ENCODE measurements at places on chromosomes 3 and 15. TPM values are rescaled to one million over a fixed set of nuclear protein-coding genes. Genes with fewer than 3 reads are reported as not detected.
A peak's percentile ranks its signal among the peaks of the same experiment; 100 is the strongest.

GRCh38 chr15:72179950-72180581 is 17.5 kb downstream of the GRAMD2A start:
- no peak for DNase-seq

Gene CCR5
- total RNA-seq = 0.22 TPM

GRCh38 chr3:77158730-77159581 is 119.1 kb downstream of the ROBO2 start:
- DNase-seq = no peak

DNA sequence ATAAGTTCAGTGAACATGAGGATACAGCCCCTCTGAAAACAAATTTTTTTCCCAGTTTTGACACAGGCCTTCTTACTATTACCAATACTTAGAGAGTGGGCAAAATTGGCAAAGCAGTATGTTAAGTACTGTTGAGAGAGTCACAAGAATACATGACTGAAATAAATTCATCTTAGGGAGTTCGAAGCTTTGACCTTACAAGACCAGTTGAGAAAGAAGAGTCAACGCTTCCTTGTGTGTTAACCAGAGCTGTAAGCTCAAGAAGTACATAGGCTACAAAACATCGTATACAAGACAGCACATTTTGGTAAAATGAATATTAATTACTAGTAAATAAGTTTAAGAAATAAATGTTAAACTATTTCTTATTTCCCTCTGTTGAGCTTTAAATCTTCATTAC is 164.4 kb upstream of the RORA start:
- no peak for DNase-seq

GRCh38 chr15:57158997-57159668 is 217.2 kb upstream of the CGNL1 start:
- no peak for DNase-seq

Gene LRRC31
- total RNA-seq = not detected

DNA sequence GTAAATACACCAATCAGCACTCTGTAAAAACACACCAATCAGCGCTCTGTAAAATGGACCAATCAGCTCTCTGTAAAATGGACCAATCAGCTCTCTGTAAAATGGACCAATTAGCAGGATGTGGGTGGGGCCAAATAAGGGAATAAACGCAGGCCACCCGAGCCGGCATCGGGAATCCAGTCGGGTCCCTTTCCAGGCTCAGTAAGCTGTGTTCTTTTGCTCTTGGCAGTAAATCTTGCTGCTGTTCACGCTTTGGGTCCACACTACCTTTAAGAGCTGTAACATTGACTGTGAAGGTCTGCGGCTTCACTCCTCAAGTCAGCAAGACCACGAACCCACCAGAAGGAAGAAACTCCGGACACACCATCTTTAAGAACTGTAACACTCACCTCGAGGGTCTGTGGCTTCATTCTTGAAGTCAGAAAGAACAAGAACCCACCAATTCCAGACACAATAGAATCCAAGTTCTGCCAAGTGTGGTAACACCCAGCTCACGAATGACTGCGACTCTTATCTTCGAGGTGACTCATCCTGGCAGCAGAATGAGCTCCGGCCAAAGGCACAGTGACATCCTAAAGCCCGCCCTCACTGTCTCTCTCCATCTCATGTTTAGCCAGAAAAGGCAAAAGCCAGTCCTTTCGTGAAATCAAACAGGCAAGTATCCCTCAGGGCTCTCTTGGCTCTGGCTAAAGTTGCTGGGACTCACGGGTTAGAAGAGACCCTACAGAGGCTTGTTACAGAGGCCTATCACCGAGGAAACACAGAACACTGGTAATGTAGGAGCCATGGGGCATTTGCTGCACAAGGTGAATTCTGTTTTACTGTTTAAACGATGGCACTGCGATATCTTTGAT is 155.2 kb downstream of the FAM43A start:
- DNase-seq = no peak

- DNase-seq = no peak
Measured at GRCh38 chr3:36918050-36918449, 26.8 kb downstream of the TRANK1 start.

Gene CACNA1D
- total RNA-seq = 1.1 TPM

- DNase-seq = no peak
Measured at GRCh38 chr3:186679151-186679550, 13.3 kb downstream of the HRG start.

Gene TLR9
- 0.66 TPM for total RNA-seq

GRCh38 chr3:67460841-67461510 is 193.4 kb downstream of the SUCLG2 start:
- no peak for DNase-seq

GRCh38 chr3:4514916-4515315 is 21.8 kb downstream of the ITPR1 start:
- DNase-seq = no peak

Gene LMAN1L
- 8.1 TPM for total RNA-seq

DNA sequence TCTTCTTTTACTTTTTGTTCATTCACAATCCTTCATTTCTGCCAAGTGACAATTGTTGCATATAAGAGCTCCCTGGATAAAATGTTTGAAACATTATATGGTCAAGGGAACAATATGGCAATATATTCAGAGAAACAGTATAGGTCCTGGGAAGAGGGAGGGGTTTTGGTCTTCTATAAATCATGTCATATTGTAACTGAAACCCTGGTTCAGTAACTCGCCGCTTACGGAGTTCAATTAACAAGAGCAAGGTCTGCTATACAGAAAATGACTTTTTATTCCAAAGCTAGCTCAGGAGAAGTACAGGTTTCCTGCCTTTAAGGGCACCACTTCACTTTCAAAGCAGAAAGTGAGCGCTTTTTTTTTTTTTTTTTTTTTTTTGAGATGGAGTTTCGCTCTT is 522.1 kb upstream of the TGFBR2 start:
- DNase-seq = no peak

DNA sequence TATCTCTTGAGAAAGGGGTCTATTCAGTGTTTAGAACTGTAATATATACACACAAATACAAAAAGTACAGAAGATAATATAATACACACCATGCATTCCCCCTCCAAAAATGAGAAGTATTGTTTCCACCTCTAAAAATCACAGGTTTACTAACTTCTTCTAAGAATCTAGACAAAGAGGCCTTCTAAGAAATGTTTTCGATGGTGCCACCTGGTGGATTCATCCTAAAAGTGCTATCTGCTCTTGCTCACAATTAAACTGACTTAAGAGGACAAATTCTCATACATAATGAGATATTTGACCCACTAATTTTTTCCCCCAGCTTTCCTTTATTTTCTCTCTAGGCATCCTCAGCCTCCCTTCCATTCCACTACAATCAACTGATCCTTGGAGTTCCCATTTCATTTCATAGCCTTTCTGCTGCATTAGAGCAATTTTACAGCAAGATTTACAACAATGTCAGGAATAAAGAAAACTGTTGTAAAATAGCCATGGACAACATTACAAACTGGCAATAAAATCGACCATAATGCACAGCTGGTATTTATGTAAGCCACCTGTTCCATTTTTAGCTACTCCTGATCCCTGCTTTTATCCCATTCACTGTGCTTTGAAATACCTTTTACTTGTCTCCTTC is 124.6 kb downstream of the ARRDC4 start:
- no peak for DNase-seq

DNA sequence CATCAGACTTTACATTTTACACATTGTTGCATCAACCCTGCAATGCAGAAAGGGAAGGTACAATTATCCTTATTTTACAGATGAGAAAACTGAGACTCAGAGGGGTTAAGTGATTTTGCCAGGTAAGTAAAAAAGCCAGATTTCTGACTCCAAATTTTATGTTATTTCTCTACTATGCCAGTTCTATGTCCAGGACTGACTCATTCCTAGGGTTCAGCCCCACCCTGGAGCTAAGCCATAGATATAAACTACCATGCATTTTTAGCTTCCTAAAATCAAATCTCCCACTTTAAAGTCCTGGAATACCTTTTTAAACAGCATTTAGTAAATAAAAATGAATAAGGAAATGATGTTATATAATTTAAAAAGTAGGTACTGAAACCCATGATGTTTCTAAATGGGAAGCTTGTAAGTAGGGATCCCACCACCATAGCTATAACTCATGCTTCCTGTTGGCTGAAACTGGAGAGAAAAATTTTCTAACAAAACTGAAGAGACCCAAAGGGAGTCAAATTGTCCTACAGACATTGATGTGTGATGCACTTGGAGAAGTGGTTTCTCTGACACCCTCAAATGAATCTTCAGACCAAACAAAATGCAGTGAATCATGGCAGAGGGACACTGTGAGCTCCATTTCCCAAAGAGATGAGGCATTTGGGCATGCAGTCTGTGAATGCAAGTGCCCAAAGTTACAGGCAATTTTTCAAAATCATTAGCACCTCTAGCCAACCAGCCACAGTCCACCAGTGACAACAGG is 301.7 kb upstream of the UMPS start:
- DNase-seq = no peak

GRCh38 chr3:52683611-52684010 is 2.1 kb downstream of the PBRM1 start:
- DNase-seq = no peak

DNA sequence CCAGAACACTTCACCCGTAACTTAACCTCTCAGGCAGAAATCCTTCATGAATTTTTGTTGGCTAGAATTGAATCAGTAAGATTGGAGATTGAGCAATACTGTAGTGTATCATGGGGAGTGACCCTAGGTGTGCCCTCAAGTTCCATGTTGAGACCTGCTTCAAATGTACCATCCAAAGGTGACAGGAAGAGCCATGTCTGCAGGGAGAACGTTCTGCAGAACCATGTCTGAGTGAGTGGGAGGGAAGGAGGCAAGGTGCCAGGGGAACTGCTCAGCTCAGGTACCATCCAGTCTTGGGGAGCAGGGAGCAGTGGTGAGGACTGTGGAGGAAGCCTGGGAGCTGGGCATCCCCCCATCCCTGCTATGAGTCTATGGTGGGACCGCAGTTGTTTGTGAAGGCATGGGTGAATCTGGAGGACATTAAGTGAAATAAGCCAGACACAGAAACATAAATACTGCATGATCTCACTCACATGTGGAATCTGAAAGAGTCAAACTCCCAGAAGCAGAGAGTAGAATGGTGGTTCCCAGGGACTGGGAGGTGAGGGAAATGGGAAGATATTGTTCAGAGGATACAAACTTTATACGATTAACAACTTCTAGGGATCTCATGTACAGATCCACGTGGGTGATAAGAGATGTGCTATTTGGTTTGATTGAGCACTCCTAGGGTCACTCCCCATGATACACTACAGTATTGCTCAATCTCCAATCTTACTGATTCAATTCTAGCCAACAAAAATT is 23.3 kb downstream of the CFAP161 start:
- no peak for DNase-seq

DNA sequence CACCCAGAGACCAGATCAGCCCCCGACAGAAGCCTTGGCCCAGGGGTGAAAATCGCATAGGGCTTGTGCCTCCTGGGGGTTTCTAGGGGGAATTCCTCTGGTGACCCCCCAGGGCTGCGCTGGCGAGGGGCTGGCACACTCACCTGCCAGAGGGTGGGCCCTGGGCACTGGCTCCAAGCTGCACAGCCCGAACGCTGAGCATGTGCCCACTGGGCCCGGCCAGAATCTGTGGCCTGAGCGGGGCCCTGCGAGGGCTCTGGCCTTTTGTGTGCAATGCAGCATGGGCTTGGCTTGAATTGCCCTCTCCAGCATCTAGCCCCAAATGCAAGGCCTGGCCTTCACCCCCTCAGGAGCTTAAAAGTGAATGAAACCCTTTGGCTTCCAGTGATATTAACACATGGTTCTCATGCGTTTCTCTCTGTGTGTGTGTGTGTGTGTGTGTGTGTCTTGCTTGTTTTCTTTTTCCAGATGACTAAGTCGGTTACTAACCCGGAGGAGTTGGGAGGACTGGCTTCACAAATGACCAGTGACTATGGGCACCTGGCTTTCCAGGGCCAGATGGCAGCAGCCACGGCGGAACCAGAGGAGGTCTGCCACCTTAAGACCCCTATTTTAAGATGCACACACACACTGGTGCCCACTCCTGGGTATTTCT is 259.1 kb upstream of the TPM1 start:
- DNase-seq = no peak

Gene DLL4
- 11.1 TPM for total RNA-seq

Gene C3orf70
- 1.4 TPM for total RNA-seq

- no peak for DNase-seq
Measured at GRCh38 chr3:101179637-101180036, 140.7 kb downstream of the IMPG2 start.

Gene LCMT2
- total RNA-seq = 7.0 TPM

DNA sequence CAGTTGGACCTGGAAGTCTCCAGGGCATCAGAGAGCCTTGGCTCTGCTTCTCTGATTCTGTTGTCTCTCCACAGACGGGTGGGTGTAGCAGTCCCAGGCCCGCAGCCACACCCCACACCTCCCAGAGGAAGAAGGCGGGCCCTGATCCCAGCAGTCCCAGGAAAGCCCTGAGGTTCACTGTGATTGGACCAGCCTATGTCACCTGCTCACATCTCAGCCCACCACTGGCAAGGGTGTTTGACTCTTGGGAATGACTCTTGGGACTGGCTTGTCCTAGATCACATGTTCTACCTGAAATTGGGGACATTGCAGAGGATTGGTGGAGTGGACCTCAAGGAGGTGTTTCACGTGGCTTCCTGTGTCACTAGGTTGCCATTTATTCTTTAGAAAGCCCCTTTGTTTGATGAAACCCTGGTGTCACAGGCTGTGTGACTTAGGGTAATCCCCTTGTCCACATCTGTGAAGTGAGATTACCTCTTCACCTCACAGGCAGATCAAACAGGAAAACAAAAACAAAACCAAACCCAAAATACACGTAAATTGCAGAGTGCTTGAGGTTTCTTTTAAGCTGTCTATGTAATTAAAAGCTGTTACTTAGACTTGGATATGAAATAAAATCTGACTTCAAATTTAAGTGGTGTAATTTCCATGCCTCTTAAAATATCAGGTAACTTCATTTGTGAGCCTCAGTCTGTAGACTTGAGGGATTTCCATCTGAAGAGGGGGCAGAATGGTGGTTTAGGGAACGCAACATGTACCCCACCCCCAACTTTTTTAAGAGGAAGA is 26.7 kb downstream of the FLNB start:
- DNase-seq = no peak

- DNase-seq = no peak
Measured at GRCh38 chr3:184825121-184825820, 13.3 kb downstream of the VPS8 start.

Gene TUBGCP5
- 11.3 TPM for total RNA-seq

Gene TMC3
- total RNA-seq = not detected

- no peak for DNase-seq
Measured at GRCh38 chr3:174495311-174495710, 363.8 kb upstream of the NAALADL2 start.

GRCh38 chr3:106333911-106334618 is 465.3 kb upstream of the CBLB start:
- no peak for DNase-seq

- DNase-seq = peak; percentile 53
Measured at GRCh38 chr15:74196175-74196574, 6.4 kb downstream of the STRA6 start.

Data from left ventricle myocardium inferior (tissue), 1 donor.